WTC11 (cell line): ENCODE measurements at places on chromosomes 1 and 21. TPM values are rescaled to one million over a fixed set of nuclear protein-coding genes. Genes with fewer than 3 reads are reported as not detected.
A peak's percentile ranks its signal among the peaks of the same experiment; 100 is the strongest.

GRCh38 chr1:61124696-61125095, 42.3 kb downstream of the NFIA start:
- H3K27ac ChIP-seq: no peak overlapping the region
- H3K27me3 ChIP-seq: no peaks in the 10 kb centered on the region
- H3K4me3 ChIP-seq: no peak overlapping the region
- peaks cover 52% of the 10 kb centered on the region for H3K4me1 ChIP-seq

GRCh38 chr1:235943581-235944114, 76.9 kb upstream of the LYST start:
- H3K4me3 ChIP-seq: no peak overlapping the region
- no peaks in the 10 kb centered on the region for H3K36me3 ChIP-seq
- H3K4me1 ChIP-seq: no peaks in the 10 kb centered on the region
- peaks cover 3% of the 10 kb centered on the region; the same call in 1 of the 2 replicates for H3K27me3 ChIP-seq
- no peak for DNase-seq

The TMPRSS2 gene
- 8.5 to 10.4 TPM (median 8.9 TPM) in 3 replicates for total RNA-seq

- H3K27ac ChIP-seq: no peak overlapping the region
- H3K4me3 ChIP-seq: no peak overlapping the region
- DNase-seq: no peak
- H3K27me3 ChIP-seq: no peaks in the 10 kb centered on the region; the same call in 1 of the 2 replicates
- peaks cover 4% of the 10 kb centered on the region; the same call in 1 of the 2 replicates for H3K36me3 ChIP-seq
These were observed 142.4 kb upstream of the RUNX3 start for GRCh38 chr1:25072461-25072860.

DNA sequence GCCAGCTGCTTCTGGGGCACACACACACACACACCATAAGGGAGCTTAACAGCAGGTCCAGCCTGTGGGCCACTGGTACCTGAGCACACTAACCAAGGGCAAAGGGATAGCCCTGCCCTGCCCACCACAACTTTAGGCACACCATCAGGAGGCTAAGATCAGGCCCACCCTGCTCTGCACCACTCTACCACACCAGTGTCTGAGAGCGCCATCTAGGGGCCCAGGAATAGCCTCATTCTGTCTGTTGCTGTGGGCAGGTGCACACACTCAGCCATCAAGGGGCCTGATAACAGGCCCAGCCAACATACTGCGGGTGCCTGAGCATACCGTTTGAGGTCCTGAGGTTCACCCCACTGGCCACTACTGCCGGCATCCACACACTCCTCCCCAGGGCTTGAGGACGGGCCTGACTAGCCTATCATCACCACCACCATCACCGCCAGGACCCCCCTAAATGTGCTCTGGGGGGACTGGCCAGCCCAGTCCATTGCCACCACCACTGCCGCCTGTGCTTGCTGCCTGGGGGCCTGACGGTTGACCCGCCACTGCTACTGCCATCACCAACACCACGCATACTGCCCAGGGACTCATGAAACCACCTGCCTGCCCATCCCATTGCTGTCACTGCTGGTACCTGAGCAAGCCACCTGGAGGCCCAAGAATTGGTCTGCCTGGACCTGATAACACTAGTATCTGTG, 31.3 kb downstream of the NSL1 start:
- H3K27me3 ChIP-seq: no peaks in the 10 kb centered on the region
- 0 out of 2 replicates have a peak, but pooled peaks cover 10% of the 10 kb centered on the region for H3K4me1 ChIP-seq

The AMY2B gene
- total RNA-seq: 2.7 to 3.3 TPM (median 3.2 TPM) in 3 replicates

GRCh38 chr1:47824716-47825115, 172.5 kb downstream of the TRABD2B start:
- no peaks in the 10 kb centered on the region for H3K36me3 ChIP-seq
- H3K27me3 ChIP-seq: no peaks in the 10 kb centered on the region
- no peak for DNase-seq
- no peak overlapping the region; the same call in 1 of the 2 replicates for H3K27ac ChIP-seq

GRCh38 chr1:201421041-201421440, 489 bp downstream of the TNNI1 start:
- no peak overlapping the region for H3K27ac ChIP-seq
- H3K27me3 ChIP-seq: peaks cover 6% of the 10 kb centered on the region
- peaks cover 5% of the 10 kb centered on the region; the same call in 1 of the 2 replicates for H3K36me3 ChIP-seq
- H3K4me3 ChIP-seq: no peak overlapping the region
- H3K4me1 ChIP-seq: peaks cover 9% of the 10 kb centered on the region

DNA sequence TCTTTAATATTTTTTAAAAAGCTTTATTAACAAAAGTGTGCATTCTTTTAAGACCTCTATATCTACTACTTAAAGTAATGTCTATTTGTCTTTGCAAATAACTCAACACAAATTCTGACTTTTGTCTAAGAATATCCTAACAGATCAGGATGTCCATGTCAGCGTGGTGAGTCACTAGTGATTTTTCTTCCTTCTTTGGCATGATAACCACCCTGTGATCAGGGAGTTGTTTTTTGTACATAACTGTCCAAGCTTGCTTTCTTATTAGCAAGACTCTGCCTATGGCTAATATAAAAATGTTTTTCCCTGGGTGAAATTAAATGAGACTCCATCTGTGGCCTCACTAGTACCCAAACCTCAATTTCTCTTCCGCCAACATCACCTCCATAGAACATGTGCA, 688.9 kb upstream of the ADGRL2 start:
- no peaks in the 10 kb centered on the region for H3K27me3 ChIP-seq
- no peak for DNase-seq
- H3K27ac ChIP-seq: no peak overlapping the region
- no peak overlapping the region for H3K4me3 ChIP-seq

The PRKACB gene
- 16.8 to 19.2 TPM (median 18.4 TPM) in 3 replicates for total RNA-seq

DNA sequence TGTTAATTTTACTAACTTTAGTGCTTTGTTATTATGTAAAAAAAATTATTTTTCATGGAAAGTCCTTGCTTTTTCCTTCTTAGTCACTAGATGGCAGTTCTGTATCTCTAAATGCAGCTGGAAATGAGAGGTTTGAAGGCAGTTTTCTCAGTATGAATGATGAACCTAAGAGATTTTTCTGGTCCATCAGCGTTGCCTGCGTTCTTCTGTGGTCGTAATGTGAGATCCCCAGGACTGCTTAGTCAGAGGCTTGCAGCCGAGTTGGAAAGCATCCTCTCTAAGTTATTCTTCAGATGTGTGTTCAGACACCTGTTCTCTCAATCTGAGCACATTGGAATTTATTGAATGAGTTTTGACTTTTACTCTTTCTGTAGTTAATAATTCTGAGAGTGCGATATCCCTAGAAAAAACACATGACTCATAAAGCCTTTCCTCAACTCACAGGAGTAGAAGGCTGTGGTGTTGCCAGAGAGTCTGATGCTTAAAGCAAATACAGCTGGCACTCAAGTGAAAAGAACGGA, 99.3 kb downstream of the FMN2 start:
- H3K36me3 ChIP-seq: no peaks in the 10 kb centered on the region
- peaks cover 8% of the 10 kb centered on the region; the same call in 1 of the 2 replicates for H3K4me1 ChIP-seq
- no peak for DNase-seq
- H3K27me3 ChIP-seq: no peaks in the 10 kb centered on the region
- no peak overlapping the region for H3K4me3 ChIP-seq
- no peak overlapping the region for H3K27ac ChIP-seq

The AIM2 gene
- 1.1 to 1.6 TPM (median 1.4 TPM) in 3 replicates for total RNA-seq

The SLC25A34 gene
- total RNA-seq: 0.82 to 2.0 TPM (median 1.1 TPM) in 3 replicates

DNA sequence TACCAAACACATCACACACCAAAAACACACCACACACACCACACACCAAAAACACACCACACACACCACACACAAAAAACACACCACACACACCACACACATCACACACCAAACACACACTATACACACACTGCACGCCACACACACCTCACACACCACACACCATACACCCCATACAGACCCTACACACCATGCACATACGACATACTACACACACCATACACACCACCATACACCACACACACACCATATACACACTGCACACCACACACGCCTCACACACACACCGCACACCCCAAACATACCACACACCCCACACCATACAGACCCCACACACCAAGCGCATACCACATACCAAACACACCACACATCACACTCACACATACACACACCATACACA, 226.9 kb upstream of the PKN2 start:
- peaks cover 5% of the 10 kb centered on the region for H3K27me3 ChIP-seq
- no peak overlapping the region for H3K27ac ChIP-seq
- H3K4me3 ChIP-seq: no peak overlapping the region
- no peaks in the 10 kb centered on the region for H3K36me3 ChIP-seq
- H3K4me1 ChIP-seq: peaks cover 4% of the 10 kb centered on the region

DNA sequence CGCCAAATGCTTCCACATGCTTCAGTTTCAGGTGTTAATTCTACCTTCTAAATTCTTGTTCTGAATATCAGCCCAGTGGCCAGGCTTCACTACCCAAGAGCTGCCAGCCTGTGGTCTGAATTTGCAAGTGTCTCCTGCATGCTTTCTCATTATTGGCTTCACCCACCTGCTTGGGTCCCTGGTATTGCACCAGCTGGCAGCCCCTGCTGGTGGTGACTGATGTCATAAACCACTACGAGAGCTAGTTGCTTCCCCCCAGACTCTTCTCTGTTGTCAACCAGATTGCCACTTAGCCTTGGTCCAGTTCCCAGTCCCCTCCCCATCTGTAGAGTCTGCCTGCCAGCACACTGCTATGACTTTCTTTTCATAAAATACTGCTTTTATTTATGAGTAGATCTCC, 197.7 kb upstream of the DUSP10 start:
- no peak overlapping the region for H3K4me3 ChIP-seq
- no peaks in the 10 kb centered on the region for H3K4me1 ChIP-seq
- H3K27me3 ChIP-seq: no peaks in the 10 kb centered on the region
- DNase-seq: no peak
- H3K36me3 ChIP-seq: peaks cover 8% of the 10 kb centered on the region

DNA sequence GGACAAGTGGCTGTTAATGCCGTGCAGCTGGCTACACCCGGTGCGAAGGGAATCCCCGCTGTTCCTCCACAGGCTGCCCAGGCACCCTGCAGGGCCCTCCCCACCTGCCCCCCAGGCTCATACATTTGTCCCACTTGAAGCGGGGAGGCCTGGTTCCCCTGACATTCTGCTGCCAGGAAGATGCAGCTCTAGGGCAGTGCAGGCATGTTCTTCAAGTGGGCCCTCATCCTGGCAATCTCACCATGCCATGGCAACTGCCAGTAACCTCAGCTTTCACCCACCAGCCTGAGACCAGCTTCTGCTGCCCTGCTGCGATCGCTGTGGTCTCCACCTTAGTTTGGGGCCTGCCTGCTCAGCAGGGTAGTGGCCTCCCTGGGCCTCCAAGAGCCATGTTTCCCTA, 151.9 kb upstream of the COL6A1 start:
- no peaks in the 10 kb centered on the region; the same call in 1 of the 2 replicates for H3K36me3 ChIP-seq
- peaks cover 14% of the 10 kb centered on the region for H3K4me1 ChIP-seq
- no peaks in the 10 kb centered on the region for H3K27me3 ChIP-seq
- H3K27ac ChIP-seq: no peak overlapping the region

DNA sequence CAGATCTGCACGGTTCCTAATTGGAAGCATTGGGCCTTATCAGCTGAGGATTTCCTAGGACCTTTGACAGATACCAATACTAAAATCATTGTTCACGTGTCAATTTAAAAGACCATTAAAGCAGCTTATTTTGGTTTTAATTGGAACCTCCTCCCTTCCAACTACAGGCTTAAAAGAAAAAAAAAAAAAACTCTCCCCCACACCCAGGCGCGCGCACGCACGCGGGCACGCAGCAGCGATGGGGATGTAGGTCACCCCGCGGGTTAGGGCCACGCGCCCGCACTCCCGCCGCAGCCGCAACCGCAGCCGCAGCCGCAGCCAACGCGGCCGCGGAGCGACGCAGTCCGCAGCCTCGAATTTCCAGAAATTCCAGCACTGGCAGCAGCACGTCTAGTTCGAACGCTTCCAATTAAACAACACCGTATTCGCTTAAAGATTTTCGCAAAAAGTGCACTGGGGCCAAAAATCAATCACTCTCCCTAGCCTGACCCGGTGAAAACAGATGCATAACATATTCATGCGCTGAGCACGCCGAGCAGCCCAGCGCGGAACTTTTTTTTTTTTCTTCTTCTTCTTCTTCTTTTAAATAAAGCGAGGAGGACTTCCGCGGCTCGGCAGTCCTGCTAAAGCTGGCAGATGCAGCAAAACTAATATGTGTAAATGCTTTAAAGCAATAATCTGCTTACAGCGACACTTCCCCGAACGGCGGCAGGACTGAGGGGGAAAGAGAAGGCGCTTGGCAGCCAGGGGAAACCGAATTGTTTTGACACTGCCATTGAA, 13.3 kb upstream of the BARHL2 start:
- peak overlapping the region; percentile 82 for H3K4me3 ChIP-seq
- no peak overlapping the region for H3K27ac ChIP-seq
- peaks cover 98% of the 10 kb centered on the region for H3K27me3 ChIP-seq
- DNase-seq: no peak
- no peaks in the 10 kb centered on the region for H3K36me3 ChIP-seq

The DNAJB4 gene
- total RNA-seq: 23.4 to 26.5 TPM (median 26.0 TPM) in 3 replicates

GRCh38 chr1:30257742-30258380, 465.5 kb downstream of the MATN1 start:
- peaks cover 12% of the 10 kb centered on the region for H3K4me1 ChIP-seq
- DNase-seq: no peak
- no peaks in the 10 kb centered on the region for H3K36me3 ChIP-seq
- H3K27ac ChIP-seq: no peak overlapping the region

The CD2 gene
- 0.13 to 0.44 TPM (median 0.32 TPM) in 3 replicates for total RNA-seq

The CCDC181 gene
- total RNA-seq: 1.5 to 3.3 TPM (median 2.8 TPM) in 3 replicates

- no peak for DNase-seq
- no peak overlapping the region for H3K27ac ChIP-seq
- peaks cover 16% of the 10 kb centered on the region for H3K4me1 ChIP-seq
- no peak overlapping the region for H3K4me3 ChIP-seq
These were observed 120.1 kb downstream of the PLPP3 start for GRCh38 chr1:56459260-56459659.

DNA sequence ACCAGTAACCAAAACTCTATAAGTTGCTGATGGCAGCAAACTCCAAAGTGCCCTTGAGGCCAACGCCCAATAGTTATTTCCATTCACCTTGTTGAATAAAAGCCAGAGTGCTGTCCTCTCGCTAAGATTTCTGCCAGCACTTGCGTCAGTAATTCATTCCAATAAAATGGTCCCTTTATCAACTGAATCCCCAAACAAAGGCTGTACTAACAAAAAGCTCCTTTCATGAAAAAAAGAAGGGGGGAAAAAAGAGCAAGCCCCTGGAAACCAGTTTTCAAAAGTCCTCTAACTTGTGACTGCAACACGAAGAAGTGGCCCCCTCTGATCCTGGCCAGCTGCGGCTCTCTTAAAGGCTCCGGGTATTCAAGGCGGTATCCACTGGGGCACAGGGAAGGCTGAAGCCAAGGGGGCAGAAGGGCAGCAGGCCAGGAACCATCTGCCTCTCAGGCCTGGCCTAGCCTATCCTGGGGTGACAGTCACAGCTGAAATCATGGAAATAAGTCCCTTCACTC, 55.8 kb upstream of the ZNF326 start:
- H3K4me1 ChIP-seq: peaks cover 53% of the 10 kb centered on the region
- no peak for DNase-seq
- no peak overlapping the region for H3K4me3 ChIP-seq
- H3K36me3 ChIP-seq: peaks cover 16% of the 10 kb centered on the region
- H3K27ac ChIP-seq: peak overlapping the region; percentile 88
